Activated gamma-delta T cell (primary cell): ENCODE measurements at places on chromosomes 16 and 17.

GRCh38 chr16:14494396-14494966 is 135.6 kb downstream of the PARN start:
- no peak for DNase-seq

DNA sequence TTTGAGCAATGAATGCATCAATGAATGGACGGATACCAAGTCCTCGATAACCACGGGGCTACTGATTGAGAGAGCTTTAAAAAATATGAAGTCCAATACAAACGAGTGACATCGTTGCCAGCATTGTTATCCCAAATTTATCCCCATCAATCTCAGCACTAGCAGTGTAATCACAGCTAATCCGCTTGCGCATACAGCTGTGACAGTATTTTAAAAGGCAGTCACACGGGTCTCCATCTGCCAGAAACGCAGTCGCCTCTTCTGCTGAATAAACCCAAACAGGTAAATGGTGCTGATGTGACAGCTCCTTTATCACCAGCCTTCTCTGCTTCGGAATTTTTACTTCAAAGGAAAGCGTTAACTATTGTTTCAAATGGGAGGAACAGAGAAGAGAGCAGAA is 311.1 kb downstream of the XYLT1 start:
- DNase-seq: no peak

DNA sequence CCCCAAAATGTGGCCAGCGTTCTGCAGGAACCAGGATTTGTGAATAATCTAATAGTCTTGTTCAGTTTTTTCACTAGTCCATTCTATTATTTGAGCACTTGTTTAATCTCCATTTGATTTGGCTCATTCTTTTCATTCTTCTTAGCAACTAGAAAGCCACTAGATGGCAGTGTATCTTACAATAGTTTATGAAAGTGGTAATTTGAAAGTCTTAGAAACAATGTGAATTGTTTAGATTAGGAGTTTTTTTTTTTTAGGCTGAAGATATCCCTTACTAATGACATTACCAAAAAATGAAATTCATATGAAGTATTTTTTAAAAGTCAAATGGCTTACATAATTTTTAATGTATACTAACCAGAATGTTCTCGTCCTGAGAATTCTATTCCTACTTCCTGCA is 6.7 kb downstream of the ERI2 start:
- DNase-seq: no peak

- no peak for DNase-seq
These were observed 354.1 kb downstream of the SEC14L1 start for GRCh38 chr17:77494664-77495435.

DNA sequence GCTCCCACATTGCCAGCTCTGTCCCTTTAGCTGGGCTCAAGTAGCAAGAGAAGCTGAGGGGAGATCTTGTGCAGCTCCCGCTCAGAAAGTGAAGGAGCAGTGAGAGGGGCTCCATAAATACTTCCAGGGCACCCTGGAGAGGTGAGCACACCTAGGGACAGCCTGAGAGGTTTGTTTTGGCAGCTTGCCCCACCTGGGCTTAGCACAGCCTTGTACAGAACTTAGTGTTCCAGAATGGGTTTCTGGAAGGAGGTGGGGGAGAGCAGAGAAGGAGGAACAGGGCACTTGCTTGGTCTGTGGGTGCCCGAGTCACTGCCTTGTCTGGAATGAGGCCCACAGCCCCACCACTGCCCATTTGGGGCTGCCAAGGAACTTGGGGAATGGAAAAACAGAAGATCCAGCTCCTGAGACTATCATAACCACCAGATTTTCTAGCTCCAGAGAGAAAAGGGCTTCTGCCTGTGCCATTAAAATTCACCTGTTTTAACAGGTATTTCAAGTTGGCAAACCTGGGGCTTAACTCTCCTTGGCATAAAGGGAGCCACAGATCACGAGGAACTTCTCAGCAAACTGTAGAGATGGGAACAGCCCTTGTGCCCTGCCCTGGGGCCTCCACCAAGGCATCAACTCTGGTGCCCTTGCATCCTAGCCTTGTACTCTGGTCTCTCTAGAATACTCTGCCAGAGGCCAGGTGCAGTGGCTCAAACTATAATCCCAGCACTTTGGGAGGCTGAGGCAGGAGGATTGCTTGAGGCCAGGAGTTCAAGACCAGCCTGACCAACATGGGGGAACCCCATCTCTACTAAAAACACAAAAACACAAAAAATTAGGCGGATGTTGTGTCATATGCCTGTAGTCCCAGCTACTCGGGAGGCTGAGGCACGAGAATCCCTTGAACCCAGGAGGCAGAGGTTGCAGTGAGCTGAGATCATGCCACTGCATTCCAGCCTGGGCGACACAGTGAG is 1.9 kb downstream of the PRR15L start:
- DNase-seq: no peak

DNA sequence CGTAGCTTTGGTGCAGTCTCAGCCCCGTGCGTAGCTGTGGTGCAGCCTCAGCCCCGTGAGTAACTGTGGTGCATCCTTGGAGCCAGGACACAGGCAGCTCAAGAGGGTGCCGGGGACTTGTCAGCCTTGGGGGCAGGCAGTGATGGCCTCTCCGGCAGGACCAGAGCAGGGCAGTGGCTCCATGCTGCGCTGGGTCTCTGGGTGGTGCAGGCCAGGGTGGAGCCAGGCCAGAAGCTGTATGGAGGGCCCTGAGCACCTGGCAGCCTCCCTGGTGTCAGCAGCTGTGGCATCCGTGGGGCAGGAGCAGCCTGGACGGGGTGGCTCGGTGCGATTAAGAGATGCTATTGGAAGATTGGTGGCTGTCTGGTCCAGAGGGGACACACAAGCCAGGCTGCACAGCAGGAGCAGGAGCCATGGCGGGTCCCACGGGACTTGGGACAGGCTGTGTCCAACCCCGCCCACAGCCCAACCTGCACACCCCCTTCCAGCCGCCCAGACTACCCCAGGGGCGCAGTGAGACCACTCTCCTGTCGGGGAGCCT is 28.3 kb upstream of the CDH15 start:
- no peak for DNase-seq

- DNase-seq: no peak
These were observed 392.9 kb downstream of the SLC39A11 start for GRCh38 chr17:72699545-72699944.

DNA sequence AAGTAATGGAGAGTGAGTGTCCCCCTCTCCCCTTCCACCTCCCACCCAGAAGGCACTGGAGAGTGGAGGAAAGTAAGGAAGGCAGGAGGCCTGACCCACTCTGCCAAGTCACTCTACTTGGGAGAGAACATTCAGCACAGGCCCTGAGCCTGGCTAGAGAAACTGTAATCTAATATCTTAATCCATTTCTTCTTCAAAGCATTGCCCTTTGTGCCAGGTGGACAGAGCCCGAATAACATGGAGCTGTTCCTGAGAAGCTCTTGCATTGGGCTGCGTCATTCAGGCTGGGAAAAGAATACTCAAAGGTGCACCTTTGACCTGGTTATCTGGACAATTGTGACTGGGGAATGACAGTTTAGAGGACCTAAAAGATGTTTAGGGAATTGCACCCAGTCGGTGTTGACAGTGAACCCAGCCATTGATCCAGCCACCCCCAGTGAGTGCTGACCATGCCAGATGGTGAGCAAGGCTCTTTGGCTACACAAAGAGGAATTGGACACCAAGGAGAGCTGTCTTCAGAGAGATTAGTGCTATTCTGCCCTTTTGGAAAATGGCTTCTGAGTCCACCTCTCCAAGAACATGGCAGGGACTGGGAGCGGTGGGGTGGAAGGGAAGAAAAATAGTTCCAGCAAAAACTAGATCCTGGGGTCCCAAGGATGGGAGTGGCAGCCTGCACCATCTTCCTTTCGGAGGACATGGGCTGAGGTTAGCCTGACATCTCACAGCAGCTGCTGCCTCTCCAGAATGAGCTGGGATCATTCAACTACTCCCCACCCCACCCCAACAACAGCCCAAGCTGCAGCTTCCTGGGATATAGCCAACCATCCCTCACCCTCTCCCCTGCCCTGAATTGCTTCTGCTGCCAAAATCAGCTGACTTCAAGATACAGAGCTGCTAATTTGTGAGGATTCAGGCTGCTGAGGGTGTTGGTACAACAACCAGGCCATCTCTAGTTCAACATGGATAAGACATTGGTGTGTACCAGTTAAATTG is 11.6 kb upstream of the NOG start:
- no peak for DNase-seq

GRCh38 chr17:31272803-31273202 is 24.2 kb downstream of the OMG start:
- no peak for DNase-seq

DNA sequence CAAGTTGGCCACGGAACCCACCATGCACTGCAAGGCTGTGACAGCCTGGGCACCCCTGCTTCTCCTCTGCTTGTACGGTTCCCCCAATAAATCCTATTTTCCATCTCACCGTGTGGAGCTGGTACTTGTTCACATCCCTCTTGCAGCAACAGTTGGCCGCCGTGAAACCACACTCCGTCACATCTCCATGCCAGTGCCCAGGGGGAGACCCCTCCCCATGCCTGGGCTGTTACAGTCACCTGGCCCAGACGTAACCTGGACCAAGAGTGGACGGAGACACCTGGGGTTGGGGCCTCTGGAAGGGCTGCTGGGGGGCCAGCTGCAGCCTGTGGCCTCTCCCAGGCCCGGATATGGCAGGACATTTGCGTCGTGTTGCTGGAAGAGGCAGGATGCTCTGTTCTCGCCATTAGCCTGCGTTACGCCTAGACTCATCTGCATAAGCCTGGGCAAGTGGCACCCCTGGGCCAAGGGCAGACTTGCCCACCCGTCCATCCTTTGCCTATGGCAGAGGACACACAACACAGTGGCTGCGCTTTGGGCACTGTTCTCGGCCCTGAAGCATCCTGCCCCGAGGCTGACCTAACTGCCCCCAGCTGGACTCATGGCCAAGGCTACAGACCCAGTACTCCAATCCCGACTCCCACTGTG is 14.2 kb upstream of the KREMEN2 start:
- DNase-seq: no peak

DNA sequence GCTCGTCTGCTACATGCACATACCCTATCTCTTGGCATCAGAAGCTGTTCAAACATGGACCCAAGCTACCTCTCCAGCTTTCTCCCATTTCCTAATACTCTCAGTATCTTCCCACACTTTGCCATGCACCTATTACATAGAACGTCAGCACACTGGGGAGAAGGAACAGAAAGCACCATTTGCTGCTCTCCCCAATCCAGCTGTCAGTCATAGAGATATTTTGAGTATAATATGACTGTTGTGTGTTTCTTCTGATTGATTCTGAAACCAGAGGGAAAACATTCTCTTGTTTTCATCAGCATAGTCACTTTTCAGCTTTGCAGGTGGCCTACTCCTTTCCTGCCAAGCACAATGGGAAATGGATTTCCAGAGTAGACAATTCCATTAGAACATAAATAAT is 107.1 kb downstream of the ADAMTS18 start:
- no peak for DNase-seq
